ENCODE measurements at places on chromosomes 7 and 10.

GRCh38 chr10:14003517-14004184, 327.1 kb downstream of the FRMD4A start:
- DNase-seq = no peak

DNA sequence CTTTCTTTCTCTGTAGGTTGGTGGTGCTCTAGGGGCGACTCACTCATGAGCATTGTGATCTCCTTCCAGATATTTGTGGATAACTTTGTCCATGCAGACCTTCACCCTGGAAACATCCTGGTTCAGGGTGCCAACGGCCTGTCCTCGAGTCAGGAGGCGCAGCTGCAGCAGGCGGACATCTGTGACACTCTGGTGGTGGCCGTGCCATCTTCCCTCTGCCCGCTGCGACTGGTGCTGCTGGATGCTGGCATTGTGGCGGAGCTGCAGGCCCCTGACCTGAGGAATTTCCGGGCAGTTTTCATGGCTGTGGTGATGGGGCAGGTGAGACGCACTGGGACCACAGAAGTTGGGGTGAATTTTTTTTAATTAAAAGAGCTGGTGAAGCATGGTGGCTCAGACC, 9.6 kb upstream of the NDUFB2 start:
- DNase-seq = no peak

GRCh38 chr10:32981760-32982159, 23.7 kb upstream of the ITGB1 start:
- no peak for DNase-seq

GRCh38 chr7:1192171-1192676, 32.2 kb upstream of the ZFAND2A start:
- no peak for DNase-seq

GRCh38 chr7:110502888-110503465, 588.0 kb upstream of the LRRN3 start:
- DNase-seq = no peak
